CD4-positive, alpha-beta T cell treated with Interleukin-21 for 1 hour (primary cell): ENCODE measurements at places on chromosomes 1 and 21.

GRCh38 chr1:232459087-232459486 is 170.8 kb downstream of the SIPA1L2 start:
- no peak for DNase-seq

GRCh38 chr1:92299477-92300150 is 755 bp downstream of the RPAP2 start:
- no peak for DNase-seq

GRCh38 chr1:196181594-196181878 is 426.7 kb downstream of the KCNT2 start:
- DNase-seq: no peak

DNA sequence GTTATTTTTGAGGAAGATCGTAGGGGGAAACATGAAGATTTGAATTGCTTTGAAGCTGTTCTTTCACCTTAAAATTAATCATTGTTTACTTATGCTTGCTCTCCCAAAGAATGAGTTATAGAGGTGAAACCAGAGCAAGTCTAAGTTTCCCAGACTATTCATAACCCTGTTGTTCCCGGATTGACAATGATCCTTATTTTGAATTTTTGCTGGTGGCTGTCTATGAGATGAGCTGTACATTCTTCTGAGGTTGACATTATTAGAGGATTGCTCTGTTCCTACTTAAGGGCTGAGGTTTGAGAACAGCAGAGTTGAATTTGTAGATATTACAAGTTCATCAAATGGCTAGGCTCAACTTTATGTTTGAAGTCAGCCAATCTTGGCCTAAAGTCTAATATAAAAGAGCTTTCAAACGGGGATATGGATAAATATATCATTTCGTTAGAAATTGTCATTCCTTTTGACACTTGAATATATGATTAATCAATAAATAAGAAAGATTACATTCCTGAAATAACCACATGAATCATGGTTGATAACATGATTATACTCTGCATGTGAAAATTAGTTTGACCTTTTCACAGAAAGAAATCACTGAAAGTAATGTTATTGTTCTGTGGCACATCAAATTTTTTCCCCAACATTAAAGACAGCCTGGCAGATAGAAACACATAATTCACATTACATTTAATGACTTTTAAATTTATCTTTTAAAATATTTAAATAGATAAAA is 19.1 kb upstream of the PDE4B start:
- DNase-seq: no peak

DNA sequence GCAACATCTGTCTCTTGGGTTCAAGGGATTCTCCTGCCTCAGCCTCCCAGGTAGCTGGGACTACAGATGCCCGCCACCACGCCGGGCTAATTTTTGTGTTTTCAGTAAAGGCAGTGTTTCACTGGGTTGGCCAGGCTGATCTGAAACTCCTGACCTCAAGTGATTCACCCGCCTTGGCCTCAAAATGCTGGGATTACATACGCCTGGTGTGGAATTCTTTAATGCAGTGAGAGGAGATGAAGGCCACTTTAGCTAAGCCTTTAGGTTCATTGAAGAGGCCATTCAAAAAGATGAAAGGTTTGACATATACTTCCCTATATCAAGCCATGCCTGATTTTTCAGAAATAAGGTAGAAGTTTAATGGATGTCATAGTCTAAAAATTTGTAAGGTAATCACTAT is 162.7 kb downstream of the ST6GALNAC3 start:
- DNase-seq: no peak

DNA sequence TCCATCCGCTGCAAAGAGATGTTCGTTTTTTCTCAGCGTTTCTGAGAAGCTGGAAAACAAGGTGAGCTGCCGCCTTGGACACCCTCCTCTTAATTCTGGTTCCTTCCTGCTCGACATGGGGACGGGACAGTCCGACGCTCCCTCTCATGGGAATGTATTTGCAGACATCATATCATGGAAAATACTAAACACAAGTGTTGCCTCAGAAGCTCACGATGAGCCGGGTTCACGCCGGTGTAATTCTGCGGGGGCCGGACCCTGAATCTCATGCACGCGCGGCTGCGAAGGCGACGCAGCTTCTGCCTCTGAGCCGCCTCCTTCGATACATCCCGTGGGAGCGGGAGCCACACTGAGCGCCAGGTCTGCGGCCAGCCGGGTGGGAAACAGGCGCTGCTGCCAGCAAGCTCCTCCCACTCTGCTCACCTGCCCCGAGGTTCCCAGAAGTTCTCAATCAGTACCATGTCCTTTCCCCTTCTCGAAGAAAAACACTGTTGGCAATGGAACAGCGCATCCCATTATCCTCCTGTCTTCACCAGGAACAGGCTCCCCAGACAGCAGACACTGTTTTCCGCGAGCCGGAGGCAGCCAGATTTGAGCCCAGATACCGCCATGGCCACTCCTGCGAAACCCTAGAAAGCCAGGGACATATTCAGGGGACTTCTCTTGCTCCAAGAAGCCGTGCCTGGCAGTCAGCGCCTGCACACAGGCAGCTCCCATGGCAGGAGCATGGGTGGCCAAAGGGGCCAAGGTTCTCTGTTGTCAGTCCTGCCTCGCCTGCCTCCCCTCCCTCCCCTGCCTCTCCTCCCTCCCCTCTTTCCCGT is 98.0 kb downstream of the WDR4 start:
- DNase-seq: no peak

DNA sequence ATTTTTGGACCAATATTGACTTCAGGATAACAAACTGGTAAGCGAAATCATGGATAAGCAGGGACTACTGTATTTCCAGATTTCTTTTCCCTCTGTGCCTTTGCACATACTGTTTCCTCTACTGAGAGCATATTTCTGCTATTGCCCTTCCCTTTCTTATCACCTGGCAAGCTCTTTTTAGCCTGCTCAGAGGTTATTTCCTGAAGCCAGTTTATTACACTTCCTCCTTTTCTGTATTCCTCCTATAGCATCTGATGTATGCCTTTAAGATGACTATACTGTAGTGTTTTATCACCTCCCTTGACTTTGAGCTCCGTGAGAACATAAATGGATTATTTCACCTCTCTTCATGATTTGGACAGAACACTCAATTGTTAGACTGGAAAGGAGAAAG is 49.0 kb downstream of the MAGI3 start:
- no peak for DNase-seq

DNA sequence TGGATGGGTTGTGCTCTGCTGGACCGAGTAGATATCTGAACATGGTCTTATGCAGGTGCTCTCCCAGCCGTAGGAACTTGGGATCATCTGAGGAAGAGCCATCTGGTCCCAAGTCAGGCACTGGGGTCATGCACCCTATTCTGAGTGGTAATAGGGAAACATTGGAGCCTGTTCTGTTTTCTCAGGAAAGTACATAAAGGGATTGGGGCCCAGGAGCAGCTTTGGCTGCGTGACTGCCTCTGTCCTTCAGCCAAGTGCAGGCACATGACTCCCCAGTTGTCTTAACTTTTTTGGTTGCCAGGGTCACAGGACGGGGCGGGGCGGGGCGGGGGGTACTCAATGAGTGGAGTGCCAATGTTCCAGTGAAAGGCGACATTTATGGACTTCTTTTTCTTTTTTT is 11.5 kb downstream of the PFKFB2 start:
- DNase-seq: no peak

- no peak for DNase-seq
These were observed 59.4 kb upstream of the POU2F1 start for GRCh38 chr1:167161242-167161641.

GRCh38 chr21:44051462-44051941 is 39.4 kb downstream of the TRAPPC10 start:
- no peak for DNase-seq

- DNase-seq: no peak
These were observed 13.4 kb downstream of the NHLH2 start for GRCh38 chr1:115827452-115828044.

- peak; percentile 34 for DNase-seq
These were observed 171.7 kb upstream of the FGGY start for GRCh38 chr1:59125154-59125553.

DNA sequence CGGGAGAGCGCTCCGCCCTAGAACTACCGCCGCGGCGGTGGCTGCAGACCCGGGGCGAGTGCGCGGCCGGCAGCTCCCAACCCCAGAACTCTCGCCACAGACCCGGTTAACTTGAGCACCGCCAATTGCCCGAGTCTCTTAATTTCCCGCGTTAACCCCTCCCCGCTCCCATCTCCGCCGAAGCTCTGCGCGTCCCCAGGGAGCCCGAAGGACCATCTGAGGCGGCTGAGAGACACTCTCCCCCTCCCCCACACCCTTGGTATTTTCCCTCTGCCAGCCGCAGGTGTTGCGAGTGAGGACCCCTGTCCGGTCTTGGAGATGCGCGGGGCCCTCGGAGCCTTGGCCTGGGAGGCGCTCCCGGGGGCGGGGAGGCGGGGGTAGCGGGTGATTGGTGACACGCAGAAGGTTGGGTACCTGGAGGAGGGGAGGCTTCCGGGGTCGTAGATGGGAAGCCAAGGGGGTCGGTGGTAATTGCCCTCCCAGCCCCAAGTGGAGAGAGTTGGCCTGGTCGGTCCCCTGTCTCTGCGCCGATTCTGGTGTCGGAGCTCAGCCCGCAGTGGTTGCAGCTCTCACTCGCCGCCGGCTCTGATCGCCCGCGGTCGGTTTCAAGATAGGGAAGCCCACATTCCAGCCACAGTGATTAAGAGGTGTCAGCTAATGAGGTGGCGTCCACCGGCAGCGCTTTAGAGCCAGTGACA is 858 bp upstream of the SUSD4 start:
- peak; percentile 3 for DNase-seq

DNA sequence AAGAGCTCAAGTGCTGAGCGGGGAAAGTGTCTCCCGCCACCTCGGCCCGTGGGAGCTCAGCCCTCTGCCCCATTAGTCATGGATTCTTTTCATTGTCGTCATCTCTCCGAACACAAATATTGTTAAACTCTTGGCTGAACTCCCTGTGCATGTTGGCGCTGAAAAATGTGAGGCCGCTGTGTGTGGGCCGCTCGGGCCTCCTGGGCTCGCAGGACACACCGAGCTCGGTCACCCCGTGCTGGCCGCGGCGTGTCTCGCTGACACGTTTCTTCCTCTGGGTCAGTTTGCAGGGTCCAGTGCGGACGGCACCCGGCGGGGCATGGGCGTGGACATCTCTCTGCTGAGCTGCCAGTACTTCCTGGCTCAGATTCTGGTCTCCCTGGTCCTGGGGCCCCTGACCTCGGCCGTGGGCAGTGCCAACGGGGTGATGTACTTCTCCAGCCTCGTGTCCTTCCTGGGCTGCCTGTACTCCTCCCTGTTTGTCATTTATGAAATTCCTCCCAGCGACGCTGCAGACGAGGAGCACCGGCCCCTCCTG is 25.6 kb downstream of the SLC45A1 start:
- DNase-seq: no peak

DNA sequence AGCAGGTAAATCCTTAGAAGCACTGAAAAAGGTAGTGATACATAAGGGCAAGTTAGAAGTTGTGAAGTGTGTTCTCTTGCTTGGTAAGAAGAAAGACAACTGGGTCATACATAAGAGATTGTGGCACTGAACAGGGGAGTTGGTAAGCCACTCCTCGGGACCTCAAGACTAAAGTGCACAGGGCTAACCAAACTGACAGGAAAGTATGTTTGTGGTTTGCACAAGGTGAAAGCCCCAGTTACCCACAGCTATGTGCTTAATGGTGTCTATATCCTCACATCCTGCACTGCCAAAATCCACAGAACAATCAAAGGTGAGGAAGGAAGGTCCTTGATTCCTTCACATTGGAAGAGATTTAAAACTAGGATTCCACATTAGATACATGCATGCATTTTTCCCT is 276.5 kb downstream of the DNM3 start:
- DNase-seq: peak; percentile 55

DNA sequence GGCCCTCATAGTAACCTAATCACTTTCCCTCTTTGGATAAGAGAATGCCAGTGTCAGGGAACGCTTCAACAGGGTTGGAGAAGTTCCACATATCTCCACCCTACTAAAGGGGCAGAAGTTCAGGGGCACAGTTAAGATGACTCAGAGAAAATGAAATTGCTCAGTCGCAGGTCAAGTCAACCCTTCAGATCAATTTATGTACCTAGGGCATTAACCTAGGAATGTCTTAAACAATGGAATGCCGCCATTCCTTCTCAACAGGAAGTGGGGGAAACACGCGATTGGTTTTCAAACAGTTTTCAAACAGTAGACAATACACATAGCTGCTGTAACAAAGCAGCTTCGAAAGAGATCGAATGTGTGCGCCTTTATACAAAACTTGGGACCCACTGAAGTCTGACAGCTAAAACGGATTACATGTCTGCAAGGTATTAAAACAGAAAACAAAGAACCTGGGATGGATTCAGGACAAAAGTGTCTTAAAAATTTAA is 897 bp downstream of the SLC25A24 start:
- DNase-seq: no peak

- DNase-seq: no peak
These were observed at the start of gene CFHR4 for GRCh38 chr1:196887515-196888239. TSS of gene CFHR4 (plus strand) at chr1:196888052. CDS start at chr1:196888151, 99 bp downstream.

GRCh38 chr21:45528028-45528705 is 14.1 kb downstream of the SLC19A1 start:
- no peak for DNase-seq

- no peak for DNase-seq
These were observed 1.6 kb downstream of the EPS15 start for GRCh38 chr1:51517361-51518032.

DNA sequence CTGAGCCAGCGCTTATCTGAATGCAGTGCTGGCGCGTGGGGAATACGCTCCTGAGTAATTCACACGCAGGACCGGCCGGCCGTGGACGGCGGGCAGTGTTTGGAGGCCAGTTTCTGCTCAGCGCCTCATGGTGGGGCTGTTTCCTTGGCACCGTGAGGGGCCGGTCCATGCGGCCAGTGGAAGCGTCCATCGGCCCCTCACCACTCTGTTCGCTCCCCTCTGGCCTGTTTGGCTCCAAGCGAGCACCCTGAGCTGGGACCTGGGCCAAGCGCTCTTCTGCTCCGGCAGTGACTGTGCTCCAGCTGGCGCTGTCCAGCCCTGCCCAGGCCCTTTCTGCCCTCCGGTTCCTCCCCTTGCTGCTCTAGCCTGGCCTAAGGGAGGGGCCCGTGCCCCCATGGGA is 16.3 kb upstream of the PLCH2 start:
- no peak for DNase-seq

DNA sequence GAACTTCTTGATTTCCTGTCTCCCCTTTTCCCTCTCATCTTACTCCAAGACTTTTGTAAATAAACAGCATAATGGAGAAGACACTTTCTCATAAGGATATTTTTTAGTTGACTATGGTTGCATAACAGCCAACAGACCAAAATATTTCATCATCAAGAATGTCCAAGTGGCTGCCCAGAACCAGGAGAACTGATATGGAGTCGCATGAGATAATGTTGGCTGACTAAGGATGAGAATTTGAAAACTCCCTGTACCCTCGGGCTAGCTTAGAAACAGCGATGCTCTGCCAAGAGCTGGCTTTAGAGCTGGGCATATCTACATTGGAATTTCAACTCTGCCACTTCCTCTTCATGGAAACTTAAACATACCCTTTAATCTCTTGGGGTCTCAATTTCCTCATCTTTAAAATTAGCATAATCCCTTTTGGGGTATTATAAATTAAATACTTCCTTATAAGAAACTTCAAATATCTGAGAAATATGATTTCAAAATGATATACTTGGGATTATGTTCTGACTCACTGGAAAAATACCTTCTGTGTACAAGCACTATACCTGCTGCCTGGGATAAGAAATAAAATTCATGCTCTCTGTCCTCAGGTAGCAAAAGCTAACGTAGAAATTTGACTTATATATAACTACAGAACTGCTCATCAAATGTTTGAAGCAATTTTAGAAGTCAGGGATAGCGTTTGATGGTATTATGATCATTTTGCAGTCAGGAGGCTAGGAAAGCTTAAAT is 777.3 kb downstream of the LTN1 start:
- no peak for DNase-seq
